ENCODE measurements at places on chromosomes 5 and 9.

DNA sequence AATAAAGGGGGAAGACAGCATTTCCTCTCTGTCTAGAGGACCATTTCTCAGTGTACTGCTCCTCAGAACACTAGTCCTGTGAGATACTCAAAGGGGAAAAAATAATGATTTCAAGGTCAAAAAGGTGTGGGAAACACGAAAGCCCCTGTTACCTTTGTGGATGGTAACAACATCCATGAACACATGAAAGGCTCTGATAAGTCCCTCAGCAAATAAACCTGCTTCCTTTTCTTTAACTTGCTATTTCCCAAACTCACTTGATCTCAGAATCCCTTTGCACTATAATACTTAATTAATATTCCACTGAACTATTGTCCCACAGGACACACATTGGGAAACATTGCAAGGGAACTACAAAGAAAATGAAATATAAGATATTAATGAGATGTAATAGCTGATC lies 65.6 kb downstream of the SMIM23 start:
- no peak for DNase-seq

DNA sequence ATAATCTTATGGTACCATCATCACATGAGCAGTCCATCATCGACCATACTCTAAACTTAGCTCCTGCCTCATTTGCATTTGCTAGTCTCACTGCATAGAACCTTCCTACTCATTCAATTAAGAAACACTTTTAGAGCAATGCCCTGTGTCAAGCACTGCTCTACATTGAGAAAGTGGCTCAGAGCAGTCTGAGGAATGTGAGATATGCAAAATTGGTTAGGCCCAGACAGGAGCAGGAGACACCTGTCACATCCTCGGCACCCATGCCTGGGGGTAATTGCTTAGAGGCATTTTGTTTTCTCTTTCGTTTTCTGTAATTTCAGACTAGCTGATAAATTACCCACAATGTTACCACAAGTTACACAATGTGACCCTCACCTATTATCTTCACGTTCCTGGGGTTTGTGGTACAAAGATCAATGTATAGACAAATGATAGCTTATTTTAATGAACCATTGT lies 4.9 kb upstream of the RARS1 start:
- no peak for DNase-seq

- no peak for DNase-seq
These were observed 145.7 kb upstream of the ALDH1B1 start for GRCh38 chr9:38246833-38247232.

- DNase-seq, result no peak
These were observed 524.5 kb upstream of the RGMB start for GRCh38 chr5:98248949-98249348.
